ENCODE measurements at places on chromosomes 1 and 21. TPM values are rescaled to one million over a fixed set of nuclear protein-coding genes. Genes with fewer than 3 reads are reported as not detected.

TMPRSS15 gene
- 0.90 TPM for polyA plus RNA-seq

USH2A gene
- polyA plus RNA-seq, result 0.09 TPM

PEAR1 gene
- polyA plus RNA-seq, result 35.0 TPM

FMO5 gene
- 2.1 TPM for polyA plus RNA-seq

PMF1 gene
- 43.9 TPM for polyA plus RNA-seq

SIM2 gene
- polyA plus RNA-seq, result 13.3 TPM

VAV3 gene
- 3.1 TPM for polyA plus RNA-seq

Data from muscle of leg (tissue), 16 donors.